Gastrocnemius medialis (tissue), 4 donors: ENCODE measurements at places on chromosomes 13 and 19. TPM values are rescaled to one million over a fixed set of nuclear protein-coding genes. Genes with fewer than 3 reads are reported as not detected.

CFD gene
- 249 TPM for total RNA-seq

KIRREL2 gene
- not detected for total RNA-seq

ZNF90 gene
- total RNA-seq: not detected

CHERP gene
- total RNA-seq: 7.4 TPM

RUBCNL gene
- 0.42 TPM for total RNA-seq

- H3K27ac ChIP-seq: peak overlapping the region; percentile 88
- peaks cover 9% of the 10 kb centered on the region for H3K4me1 ChIP-seq
- H3K4me3 ChIP-seq: peak overlapping the region; percentile 92
- no peak for DNase-seq
Measured at GRCh38 chr19:17933414-17934129, 757 bp downstream of the CCDC124 start.

DNA sequence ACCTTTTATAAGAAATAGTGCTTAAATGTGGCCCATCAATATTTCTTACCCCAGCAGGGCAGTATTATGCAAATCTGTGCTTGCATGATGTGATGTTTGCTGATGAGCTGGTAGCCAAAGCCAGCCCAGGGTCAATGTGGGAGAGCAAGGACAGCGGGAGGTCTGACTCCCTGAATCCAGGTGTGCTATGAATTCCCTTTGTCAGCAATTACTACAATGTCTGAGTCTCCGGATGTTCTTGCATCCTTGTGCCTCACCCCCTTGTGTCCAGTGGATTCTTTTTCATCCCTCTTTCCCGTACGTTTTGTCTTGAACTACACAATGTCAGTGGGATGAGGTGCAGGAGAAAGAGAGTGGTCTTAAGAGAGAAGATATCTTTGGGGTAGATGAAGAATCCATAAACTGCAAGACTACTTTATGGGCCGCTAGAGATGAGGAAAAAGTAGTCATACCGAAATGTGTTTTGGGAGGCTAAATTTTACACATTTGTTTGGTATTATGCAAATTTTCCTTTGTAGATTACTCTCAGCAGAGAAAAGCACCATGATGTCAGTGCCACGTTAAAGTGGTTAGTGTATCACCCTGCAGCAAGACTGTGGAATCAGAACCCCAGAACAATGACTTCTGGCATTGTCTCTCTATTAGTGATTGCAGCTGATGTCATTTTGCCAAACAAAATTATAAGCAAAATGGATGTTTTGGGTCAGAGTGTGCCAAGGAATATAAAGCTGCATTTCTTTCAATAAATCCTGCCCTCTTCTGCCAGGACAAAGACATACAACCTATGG, 53.5 kb upstream of the TSHZ3 start:
- no peak overlapping the region for H3K4me3 ChIP-seq
- H3K27ac ChIP-seq: no peak overlapping the region
- no peaks in the 10 kb centered on the region for H3K4me1 ChIP-seq
- DNase-seq: no peak

DNA sequence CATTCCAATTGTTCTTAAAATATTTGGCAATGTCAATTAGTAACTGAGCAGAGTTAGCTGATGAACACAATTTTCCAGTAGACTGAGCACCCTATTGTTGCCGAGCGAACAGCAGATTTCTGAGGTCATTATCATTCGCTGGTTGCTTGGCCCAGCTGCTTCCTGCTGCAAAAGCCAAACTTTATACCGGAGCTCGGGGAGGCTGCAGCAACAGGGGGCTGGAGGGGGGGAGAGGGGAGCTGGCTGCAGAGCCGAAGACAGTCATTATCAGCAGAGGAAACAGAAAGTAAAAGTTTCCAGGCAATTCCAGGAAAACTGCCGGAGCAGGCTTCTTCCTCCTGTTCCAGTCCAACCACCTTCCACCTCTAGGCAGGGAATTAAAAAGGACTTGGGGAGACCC, 77.9 kb downstream of the ZNF536 start:
- peaks cover 18% of the 10 kb centered on the region for H3K27me3 ChIP-seq
- DNase-seq: no peak
- H3K4me3 ChIP-seq: peak overlapping the region; percentile 35
- H3K4me1 ChIP-seq: no peaks in the 10 kb centered on the region
- H3K36me3 ChIP-seq: no peaks in the 10 kb centered on the region

DNA sequence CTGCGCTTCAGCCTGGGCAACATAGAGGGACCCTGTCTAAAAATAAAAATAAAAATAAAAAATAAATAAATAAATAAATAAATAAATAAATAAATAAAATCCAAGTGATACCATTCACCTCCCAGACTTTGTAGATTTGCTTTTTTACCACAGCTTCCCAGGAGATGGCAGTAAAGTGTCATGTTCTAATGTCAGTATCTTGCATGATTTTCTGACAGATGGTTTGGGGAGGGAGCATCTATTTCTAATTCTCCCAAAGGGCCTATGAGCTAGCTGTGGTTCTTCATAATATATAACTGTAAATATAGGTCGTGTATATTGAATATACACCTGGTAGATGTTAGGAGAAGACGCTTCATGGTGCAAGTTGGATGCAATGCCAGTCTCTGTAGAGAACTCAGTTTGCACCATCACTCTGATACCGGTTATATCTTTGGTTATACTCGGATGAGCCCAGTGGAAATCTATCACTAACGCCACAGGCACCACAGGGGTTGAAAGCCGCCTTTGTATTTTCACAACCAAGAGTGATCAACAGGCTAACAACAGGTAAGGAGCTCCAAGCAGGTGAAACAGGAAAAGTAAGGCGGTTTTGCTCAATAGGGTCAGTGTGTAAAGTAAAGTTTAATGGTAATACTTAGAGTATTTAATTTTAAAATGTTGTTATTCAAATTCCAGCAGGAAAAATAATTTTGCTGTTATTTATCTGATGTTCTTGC, 13.9 kb downstream of the APLP1 start:
- peaks cover 4% of the 10 kb centered on the region for H3K27me3 ChIP-seq
- no peak for DNase-seq
- H3K4me3 ChIP-seq: no peak overlapping the region

DNA sequence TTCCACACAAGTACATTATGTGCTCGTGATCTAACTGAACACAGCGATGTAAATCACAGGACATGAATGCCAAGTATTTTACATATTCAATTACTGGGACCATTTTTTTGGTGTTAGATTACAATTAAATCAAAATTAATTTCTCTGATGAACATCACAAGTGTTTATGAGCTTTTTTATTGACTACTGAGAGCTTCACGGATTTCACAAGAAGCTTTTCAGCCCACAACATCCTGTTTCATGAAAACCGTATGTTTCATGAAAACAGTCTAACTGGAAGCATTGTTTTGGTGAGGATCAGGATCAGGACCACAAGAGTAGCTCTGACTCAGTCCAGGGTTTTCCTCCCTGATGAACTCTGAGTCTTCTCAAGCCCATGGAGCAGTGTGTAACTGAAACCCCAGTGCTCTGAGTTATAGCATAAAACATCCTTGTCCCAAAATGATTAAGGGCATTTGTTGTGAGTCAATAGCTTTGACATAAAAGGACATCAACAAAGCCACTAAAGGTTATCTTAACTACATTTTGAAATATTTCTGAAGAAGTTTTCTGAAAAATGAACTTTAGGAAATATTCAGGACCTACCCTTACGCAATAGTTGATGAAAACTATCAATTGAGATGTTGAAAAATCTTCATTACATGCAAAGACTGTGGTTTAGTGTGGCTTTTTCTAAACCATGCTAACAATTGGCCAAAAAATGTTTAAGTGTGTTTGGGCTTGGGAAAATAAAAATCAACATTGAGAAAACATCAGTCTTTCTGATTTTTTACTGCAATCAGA, 49.3 kb downstream of the UFM1 start:
- H3K36me3 ChIP-seq: no peaks in the 10 kb centered on the region
- no peak overlapping the region for H3K4me3 ChIP-seq
- H3K4me1 ChIP-seq: no peaks in the 10 kb centered on the region
- no peak for DNase-seq
- H3K27me3 ChIP-seq: no peaks in the 10 kb centered on the region
- H3K27ac ChIP-seq: no peak overlapping the region

- H3K36me3 ChIP-seq: no peaks in the 10 kb centered on the region
- H3K4me3 ChIP-seq: peak overlapping the region; percentile 70
- no peak for DNase-seq
- H3K27me3 ChIP-seq: peaks cover 21% of the 10 kb centered on the region
- peak overlapping the region; percentile 65 for H3K27ac ChIP-seq
- peaks cover 14% of the 10 kb centered on the region for H3K4me1 ChIP-seq
Measured at GRCh38 chr13:110302997-110303396, 4.0 kb downstream of the COL4A1 start.

GRCh38 chr13:42794577-42795275, 13.3 kb downstream of the FAM216B start:
- DNase-seq: no peak
- no peaks in the 10 kb centered on the region for H3K4me1 ChIP-seq
- no peaks in the 10 kb centered on the region for H3K36me3 ChIP-seq
- H3K4me3 ChIP-seq: no peak overlapping the region
- H3K27ac ChIP-seq: no peak overlapping the region

DNA sequence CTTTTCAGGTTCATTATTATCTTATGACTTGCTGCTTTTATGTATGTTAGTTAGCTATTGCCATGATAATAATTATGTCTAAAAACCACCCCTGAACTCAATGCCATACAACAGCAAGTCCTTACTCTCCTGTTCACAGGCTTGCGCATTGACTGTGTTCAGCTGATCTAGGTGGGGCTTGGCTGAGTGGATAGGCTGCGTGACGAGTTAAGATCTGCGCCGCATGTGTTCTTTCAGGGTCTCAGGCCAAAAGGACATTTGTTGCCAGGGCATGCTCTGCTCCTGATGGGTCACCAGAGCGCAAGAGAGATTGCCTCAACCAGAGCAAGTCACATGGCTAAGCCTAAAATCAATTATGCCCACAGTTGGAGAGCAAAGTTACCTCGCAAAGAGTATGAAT, 859 bp downstream of the ZNF568 start:
- peak overlapping the region; percentile 83 for H3K4me3 ChIP-seq
- H3K27me3 ChIP-seq: no peaks in the 10 kb centered on the region
- peaks cover 12% of the 10 kb centered on the region for H3K4me1 ChIP-seq
- peaks cover 60% of the 10 kb centered on the region for H3K36me3 ChIP-seq
- no peak for DNase-seq

DNA sequence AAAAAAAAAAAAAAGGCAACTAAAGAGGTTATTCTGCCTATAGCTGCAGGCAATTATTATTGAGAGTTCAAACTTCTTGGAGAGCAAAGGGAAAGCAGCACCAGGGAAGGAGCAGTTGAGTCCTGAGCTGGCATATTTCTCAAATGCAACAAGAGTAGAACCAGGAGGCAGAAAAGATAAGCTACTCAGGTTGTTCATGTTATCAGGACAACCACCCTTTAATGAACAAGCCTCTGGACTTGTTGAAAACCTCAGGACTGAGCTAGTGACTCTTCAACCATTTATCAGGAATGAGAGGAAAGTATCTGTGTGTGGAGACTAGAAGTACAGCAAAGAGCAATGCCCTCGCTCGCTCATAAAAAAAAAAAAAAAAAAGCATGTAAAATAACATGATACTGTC, 183.0 kb downstream of the KCTD12 start:
- no peaks in the 10 kb centered on the region for H3K36me3 ChIP-seq
- no peak for DNase-seq
- H3K4me1 ChIP-seq: no peaks in the 10 kb centered on the region
- no peak overlapping the region for H3K27ac ChIP-seq

DNA sequence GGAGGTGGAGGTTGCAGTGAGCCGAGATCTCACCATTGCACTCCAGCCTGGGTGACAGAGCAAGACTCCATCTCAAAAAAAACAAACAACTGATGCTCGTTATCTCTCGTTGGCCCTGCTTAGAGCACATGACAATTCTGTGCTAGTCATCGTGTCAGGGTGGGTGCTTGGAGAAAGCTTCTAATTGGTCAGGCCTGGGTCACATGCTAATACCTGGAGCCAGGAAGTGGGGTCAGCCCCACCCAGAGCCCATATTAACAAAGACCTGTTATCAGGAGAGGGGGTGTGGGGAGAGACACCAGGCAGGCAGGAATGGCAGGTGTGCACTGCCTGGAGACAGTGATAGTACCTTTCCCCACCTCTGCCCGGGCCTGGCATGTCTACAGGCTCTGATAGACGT, 84.9 kb downstream of the DPF1 start:
- no peak for DNase-seq
- H3K36me3 ChIP-seq: no peaks in the 10 kb centered on the region
- H3K4me1 ChIP-seq: peaks cover 6% of the 10 kb centered on the region
- H3K27ac ChIP-seq: no peak overlapping the region
- no peak overlapping the region for H3K4me3 ChIP-seq

DNA sequence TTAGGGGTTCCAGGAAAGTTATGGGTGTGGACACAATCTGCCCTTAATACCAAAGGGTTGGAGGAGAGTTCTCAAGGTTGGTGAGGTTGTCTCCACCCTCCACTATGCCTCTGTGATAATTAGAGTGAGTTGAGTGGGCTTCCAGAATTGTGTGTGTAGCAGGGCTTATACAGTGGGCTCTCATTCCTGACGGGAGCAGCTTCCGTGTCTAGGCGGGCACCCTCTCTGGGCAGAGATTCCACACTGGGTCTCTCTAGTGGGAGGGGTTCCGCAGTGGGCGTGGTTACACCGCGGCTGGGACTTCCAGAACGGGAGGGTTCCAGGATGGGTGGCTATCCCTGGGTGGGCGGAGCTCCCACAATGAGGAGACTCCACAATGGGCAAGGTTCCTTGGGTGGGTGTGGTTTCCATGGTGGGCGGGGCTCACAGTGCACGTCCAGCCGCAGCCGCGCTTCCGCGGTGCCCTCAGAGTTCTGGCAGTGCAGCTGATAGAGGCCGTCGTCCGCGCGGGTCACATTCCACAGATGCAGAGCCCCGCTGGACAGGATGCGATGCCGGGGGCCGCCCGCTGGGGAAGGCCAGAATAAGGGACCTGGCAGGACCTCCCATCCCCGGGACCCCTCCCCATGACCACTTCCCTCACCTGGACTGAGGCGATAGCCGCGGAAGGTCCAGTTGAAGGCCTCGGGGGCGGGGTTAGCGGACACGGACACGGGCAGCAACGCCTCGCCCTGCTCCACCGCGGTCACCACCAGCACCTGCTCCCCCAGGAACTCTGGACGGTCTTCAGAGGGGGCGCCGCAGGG, 8.4 kb downstream of the NPHS1 start:
- DNase-seq: no peak
- peaks cover 51% of the 10 kb centered on the region for H3K27me3 ChIP-seq
- H3K4me1 ChIP-seq: no peaks in the 10 kb centered on the region
- H3K36me3 ChIP-seq: no peaks in the 10 kb centered on the region

- no peak overlapping the region for H3K4me3 ChIP-seq
- peaks cover 2% of the 10 kb centered on the region for H3K36me3 ChIP-seq
- no peaks in the 10 kb centered on the region for H3K27me3 ChIP-seq
- H3K4me1 ChIP-seq: peaks cover 13% of the 10 kb centered on the region
- H3K27ac ChIP-seq: no peak overlapping the region
- DNase-seq: no peak
Measured at GRCh38 chr13:97346561-97347254, 87.3 kb upstream of the RAP2A start.
